Globus pallidus (tissue), 1 donor: ENCODE measurements at places on chromosomes 5 and 9.

DNA sequence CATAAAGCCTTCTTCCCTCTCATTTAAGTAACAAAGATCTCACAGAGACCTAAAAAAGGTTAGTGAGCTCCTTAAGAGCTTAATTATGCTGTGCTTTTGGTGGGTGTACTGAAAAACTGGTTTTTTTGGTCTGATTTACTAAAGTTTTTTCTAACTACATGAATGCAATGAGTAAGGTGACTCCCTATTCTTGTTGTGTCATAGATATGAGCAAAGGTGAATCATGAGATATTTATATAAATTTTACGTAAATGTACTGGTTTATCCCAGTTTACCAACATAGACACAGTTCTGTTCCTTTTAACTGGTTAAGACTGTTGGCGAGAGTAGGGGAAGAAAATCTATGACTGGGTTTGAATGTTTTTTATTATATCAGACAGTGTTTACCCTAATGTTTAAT lies 250.5 kb downstream of the NR2F1-AS1 start:
- no peak for DNase-seq

DNA sequence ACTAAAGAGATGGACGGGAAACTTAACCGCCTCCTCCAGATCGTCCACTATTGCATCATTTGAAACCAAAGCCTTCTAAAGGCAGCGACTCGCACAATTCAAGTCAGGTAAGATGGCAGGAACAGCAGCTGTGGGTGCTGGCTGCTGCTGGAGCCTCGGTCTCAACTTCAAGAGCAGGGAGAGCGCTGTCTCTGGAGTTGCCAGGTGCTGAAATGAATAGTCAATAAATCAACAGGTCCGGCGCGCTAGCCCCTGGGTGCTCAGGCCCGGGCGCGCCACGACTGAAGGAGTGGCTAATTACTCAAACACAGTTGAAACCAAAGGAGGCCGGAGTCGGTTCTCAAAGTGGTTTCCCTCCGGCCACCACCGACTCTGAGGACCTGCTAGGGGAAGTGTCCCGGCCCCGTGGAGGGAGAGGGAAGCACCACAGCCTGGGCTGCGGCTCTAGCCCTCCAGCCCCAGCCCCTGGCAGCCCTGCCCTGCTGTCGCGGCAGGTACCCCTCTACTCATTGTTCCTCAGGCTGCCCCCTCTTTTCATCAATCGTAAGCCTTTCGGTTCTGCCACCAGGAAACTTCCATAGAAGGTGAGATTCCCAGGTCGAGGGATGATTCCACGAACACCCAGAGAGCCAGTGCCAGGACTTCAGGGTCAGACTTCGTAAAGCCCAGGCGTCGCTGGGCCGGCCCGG lies 804 bp downstream of the TTC39B start:
- no peak for DNase-seq

DNA sequence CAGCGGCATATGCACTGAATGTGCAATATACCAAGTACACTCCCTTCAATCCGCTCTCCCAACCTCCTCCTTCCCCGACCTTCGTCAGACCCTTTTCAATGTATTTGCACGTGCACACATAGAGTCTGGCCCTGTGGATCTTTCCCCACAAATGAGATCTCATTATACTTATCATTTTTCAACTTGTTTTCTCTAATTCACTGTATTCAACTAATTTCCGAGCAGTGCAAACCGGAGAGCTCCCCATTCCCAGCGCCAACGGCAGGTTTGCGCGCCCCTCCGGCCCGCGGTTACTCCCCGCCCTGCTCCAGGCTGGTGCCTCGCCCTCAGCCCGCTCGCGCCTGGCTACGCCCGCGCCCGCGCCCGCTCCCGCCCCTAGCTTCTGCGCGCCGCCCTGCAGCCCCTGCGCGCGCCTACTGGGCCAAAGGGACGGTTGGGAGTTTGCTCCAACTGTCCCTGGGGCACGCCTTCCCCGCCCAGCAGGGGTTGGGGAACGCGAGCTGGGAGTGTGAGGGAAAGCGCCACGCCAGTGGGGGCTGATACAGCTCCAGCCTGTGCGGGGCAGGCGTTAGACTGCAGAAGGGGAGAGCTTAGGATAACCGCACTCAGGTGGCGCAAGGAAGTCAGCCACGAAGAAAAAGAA lies 3.3 kb upstream of the CDC20B start:
- no peak for DNase-seq

DNA sequence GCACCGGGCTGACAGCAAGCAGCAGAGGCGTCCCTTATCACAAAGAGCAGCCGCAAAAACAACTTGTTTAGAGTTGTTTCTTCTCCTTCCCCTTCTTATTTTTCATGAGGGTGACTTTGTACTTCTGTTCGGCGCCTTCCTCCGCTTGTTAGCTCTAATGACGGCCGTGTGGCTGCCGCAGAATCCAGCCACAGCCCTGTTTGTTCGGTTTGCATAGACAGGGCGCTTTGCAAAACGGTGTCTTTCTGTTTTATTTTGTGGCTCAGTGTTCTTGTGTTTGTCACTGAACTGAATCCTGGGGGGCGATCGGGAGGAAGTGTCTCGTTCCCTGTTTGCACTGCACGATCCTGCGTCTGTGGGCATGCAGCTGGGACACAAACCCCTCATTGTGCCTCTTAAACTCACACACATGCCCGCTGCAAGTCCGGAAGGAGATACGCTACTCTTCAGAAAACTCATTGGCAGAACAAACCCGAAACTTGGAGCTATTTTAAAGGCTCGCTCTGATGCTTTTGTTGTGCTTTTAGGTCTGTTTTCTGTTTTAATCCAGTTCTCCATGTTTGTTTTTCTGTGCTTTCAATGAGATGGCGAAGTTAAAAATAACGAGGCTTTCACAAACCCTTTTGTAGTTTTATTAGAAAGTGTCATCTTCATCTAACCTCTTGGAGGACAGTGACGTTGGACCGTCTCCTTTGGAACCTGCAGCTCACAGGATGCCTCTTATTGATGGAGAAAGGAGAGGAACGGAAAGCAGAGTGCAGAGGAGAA lies 213.9 kb downstream of the IRX2 start:
- no peak for DNase-seq

DNA sequence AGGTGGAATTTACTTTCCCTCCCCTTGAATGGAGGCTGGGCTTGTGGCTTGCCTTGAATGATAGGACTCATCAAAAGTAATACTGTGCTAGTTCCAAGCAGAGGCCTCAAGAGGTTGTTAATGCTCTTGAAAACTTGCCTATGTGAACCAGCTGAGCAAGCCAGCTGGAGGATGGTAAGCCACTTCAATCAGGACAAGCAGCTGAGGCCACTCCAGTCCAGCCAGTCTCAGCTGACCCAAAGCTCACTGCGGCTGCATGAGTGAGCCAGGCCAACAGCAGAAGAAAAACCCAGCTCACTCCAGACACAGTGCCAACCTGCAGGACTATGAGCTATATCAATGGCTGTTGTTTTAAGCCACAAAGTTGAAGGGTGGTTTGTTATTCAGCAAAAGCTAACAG lies 182.8 kb downstream of the MCTP1 start:
- DNase-seq = no peak

- DNase-seq = no peak
Observed at GRCh38 chr5:112630246-112631009, 107.3 kb upstream of the APC start.

DNA sequence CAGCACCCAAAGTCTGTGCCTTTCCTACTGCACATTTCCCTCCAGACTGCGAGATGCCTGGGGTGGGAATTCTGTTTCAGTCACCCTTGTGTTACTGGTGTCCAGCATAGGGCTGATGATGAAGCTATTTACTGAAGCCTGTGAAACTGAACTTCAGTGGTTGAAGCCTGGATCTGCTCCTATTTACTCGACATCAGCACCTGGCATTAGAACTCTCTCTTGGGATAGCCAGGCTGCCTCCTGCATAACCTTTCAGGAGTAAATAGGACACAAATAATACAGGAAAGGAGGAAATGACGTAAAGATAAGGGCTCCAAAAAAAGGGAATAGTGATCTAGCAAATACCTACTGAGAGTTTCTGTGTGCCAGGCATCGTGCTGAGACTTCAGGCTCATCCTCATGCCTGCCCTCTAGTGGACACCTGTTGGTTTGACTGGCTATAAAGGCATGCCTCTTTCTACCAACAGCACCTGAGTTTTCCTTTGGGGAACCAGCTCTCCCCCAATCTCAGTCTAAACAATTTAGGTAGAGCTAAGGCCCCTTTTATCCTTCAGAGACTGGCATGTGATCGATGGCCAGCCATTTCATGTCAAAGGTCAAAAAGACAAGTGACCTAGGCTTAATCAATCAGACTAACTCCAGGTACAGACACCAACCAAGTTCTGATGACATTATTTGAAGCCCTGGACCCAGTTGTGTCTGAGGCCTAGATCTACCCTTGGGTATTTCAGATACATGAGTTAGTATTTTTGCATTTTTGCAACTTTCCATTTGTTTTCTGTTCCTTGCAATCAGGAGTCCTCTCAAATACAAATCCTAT lies 192.1 kb upstream of the TRIM32 start:
- DNase-seq = no peak

DNA sequence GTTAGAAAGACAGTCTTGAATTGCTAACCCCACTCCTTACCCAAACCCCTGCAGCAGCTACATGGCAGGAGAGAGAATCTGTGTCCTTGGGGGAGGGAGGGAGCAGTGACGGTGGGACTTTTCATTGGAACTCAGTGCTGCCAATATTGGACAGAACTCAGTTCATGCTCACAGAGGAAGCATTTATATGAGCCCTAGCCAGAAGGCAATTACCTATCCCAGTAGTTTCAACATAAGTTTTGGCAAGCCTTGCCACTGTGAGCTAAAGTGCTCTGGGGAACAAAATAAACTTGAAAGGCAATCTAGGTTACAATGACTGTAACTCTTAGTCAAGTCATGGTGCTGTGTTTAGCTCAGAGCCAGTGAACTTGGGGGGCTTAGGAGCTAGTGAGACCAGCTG lies 1013.4 kb upstream of the COX7C start:
- no peak for DNase-seq

DNA sequence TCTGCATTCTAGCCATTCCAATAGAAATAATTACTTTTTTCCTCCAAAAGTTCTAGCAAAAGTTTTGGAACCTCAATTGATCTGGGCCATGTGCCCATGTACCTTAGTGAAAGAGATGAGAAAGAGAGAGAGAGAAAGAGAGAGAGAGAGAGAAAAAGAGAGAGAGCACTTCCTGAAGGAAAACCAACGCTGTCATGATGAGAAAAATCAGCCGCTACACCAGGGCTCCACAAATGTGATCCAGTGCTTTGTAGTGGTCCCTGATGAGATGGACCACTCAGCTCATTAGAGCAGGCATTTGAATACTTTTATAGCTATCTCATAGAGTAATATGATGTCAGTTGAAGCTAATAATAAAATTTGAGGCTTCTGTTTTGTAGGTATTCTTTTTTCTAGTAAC lies 7.7 kb upstream of the GAS1 start:
- no peak for DNase-seq

GRCh38 chr9:88682431-88682831 lies 147.5 kb downstream of the NXNL2 start:
- no peak for DNase-seq

- DNase-seq = peak; percentile 88
Observed at GRCh38 chr5:11719888-11720481, 184.3 kb downstream of the CTNND2 start.

- DNase-seq = no peak
Observed at GRCh38 chr9:6811436-6811835, 53.7 kb downstream of the KDM4C start.

DNA sequence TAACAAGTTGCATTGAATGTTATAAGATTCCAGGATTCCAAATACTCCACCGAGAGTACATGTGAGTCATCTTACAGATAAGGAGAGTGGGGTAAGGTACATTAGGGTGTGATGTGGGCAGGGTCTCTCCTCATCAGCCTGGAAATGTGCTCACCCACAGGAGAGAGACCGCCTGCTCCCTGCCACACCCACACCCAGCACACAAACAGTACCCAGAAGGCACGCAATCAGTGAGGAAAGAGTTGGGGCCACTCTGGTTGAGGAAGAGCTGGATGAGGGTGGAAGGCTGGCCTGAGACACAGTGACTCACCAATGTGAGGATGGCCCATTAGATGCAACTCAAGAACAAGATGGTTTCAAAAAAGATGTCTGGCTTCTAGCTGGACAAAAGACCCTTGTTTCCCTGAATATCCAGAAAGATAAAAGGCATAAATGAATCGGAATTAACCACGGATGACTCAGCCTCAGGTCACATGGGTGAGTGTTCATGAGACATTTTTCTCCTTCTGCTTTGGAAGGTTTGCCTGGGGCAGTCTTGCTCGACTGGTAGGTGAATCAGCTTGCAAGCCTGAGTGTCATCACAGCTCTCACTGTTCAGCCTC lies 51.1 kb upstream of the LHFPL2 start:
- DNase-seq = no peak

GRCh38 chr9:128706045-128706444 lies 3.7 kb downstream of the PKN3 start:
- no peak for DNase-seq

DNA sequence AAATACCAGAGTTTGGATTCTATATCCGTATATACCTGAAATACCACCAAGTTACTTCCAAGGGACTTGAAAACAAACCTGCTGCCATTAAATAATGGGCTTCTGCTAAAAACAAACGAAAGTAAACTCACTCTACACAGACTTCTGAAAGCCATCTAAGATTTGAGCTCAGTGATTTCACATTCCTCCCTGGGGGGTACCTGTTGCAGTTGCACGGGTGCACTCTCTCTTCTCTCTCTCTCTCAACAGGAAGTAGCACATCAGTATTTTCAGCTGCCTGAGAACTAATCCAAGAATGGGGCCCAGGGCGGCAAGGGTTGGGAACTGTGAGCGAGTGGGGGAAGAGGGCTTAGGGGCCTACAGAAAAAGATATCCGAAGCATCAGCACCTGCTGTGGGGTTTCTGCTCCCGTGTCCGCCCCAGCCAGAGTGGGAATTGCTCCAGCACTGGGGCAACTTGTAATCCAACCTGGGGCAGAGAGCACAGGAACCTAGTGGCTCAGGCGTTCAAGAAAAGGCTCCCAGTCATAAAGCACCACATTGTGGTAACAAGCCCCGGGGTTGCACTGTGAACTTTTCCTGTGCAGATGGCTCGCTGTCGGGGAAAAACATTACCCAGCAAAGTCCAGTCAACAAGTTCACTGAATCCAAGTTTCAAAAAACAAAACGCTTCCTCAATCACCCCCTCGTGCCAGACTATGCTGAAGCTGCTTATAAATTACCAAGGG lies 99.8 kb downstream of the EFNA5 start:
- DNase-seq = no peak

GRCh38 chr5:107676702-107677101 lies 6.0 kb upstream of the EFNA5 start:
- no peak for DNase-seq

- DNase-seq = no peak
Observed at GRCh38 chr5:13704396-13704795, 240.1 kb downstream of the DNAH5 start.

- no peak for DNase-seq
Observed at GRCh38 chr5:27708534-27708933, 670.1 kb upstream of the CDH9 start.

GRCh38 chr5:117859176-117859575 lies 1129.2 kb downstream of the DTWD2 start:
- peak; percentile 33 for DNase-seq

GRCh38 chr9:35749515-35750255 lies 598 bp downstream of the RGP1 start:
- no peak for DNase-seq
